NCI-H446 (cell line): ENCODE measurements at places on chromosomes 6 and 20.
A peak's percentile ranks its signal among the peaks of the same experiment; 100 is the strongest.

GRCh38 chr20:49750611-49751396 is 37.1 kb upstream of the B4GALT5 start:
- no peak for DNase-seq

- DNase-seq: no peak
These were observed 191.4 kb downstream of the NKAIN2 start for GRCh38 chr6:123994891-123995635.

DNA sequence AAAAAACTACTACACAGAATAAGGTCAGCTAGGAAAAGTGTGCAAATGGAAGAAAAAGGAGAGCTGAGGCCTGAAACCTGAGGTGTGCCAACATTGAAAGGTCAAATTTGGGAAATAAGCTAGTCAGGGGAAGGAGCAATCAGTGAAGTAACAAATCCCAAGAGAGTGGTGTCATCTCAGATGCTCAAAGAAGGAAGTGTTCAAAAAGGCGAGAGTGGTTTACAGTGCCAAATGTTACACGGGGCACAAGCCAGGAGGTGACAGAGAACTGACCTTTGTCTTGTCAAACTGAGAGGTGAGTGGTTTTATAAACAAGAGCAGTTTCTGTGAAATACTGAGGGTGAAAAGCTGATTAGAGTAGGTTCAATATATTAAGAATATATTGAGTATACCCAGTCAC is 83.0 kb upstream of the TCF21 start:
- DNase-seq: no peak

DNA sequence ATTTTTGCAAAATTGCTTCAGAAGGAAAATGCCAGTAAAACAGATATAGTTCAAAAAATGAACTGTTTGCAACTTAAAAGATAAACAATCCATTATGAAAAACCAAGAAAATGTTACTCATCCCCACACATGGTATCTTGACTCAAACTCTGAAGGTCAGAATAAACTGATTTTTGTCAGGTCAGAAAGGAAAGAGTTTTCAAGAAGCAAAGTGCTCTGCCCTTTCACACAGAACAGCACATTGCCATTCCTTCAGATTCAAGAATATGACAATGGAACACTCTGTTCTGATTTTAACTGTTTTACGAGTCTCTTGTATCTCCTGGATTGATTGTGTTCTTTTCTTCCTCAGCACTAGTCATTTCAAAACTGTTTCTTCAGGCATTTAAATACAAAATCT is 33.8 kb upstream of the NT5E start:
- DNase-seq: no peak

DNA sequence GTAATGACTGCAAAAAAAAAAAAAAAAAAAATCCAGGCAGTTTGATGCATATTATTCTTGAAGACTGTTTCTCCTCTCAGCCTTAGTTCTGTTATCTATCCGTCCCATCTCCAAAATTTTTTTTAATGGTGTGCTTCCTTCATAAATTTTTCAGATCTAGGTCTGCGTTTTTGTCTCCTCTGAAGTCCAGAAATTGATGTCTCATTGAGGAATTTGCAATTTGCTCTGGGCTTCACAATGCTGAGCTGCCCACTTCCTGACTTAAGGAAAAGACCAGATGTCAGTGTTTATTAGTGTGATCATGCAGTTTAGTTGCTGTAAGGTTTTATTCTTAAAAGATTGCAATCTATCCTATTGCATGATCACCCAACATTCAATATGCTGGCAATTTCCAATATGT is 297.6 kb downstream of the ZNF217 start:
- no peak for DNase-seq

GRCh38 chr6:28357036-28357435 is 7.3 kb downstream of the ZKSCAN3 start:
- no peak for DNase-seq

DNA sequence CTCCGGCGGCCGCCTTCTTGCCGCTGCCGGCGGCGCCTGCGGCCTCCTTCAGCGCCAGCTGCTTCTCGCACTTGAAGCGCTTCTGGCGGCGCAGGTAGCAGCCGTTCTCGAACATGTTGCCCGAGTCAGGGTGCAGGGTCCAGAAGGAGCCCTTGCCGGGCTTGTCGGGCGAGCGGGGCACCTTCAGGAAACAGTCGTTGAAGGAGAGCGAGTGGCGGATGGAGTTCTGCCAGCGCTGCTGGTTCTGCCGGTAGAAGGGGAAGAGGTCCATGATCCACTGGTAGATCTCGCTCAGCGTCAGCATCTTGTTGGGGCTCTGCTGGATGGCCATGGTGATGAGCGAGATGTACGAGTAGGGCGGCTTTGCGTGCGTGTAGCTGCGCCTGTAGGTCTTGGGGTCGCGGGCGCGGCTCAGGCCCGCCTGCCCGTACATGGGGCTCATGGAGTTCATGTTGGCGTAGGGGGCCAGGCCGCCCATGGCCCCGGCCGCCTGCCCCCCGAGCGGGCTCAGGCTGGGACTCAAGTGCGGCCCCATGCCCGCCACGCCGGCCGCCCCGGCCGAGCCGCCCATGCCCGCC is 1.9 kb downstream of the FOXA2 start:
- DNase-seq: no peak

DNA sequence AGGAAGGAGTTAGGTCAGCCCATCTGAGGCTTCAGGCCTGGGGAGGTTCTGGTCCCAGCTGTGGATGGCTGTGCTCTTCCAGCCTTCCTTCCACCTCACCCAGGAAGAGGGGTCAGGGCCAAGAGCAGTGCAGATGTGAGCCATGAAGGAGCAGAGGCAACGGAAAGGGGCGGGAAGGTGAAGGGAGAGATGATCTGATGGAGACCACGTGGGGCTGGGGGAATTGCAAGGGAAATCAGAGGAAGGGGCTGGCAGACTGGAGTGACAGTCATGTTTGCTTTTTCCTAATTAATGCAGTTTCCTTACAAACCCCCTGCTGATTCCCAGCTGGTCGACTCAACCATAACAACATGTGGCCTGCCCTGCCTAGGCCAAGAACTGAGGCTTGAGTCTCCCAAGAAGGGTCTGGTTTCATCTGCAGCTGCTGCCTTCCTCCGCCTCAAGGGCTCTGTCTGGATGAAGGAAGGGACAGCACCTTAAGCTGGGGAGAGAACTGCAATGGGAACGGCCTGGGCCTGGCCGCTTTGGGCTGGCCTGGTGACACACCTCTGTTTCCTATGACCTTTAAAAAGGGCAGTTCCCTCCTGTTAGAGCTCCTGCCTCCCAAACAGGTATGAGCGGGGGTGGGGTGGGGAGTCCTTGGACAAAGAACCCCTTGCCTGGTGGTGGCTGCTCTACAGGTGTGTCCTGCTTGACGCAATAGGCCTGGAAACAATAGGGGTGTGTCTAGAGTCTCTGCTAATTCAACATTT is 7.8 kb upstream of the MRPS18A start:
- peak; percentile 90 for DNase-seq

DNA sequence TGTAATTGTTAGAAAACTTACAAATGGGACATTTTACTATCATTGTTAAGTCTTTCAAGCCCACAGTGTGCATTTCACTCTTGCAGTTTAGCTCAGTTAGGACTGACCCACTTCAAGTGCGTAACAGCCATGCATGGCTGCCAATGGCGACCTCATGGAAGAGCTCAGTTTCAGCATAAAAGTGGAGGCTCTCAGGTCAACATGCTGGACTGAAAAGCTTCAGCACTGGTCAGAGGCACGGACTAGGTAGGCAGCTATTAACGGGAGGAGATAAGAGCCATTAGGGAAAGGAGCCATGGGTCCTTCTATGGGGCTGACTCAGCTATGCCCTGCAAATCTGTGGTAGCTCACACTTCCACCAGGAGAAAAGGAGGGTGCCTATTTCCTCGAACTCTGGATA is 101.8 kb downstream of the TTLL2 start:
- DNase-seq: no peak
